ENCODE measurements at places on chromosomes 3 and 15.

DNA sequence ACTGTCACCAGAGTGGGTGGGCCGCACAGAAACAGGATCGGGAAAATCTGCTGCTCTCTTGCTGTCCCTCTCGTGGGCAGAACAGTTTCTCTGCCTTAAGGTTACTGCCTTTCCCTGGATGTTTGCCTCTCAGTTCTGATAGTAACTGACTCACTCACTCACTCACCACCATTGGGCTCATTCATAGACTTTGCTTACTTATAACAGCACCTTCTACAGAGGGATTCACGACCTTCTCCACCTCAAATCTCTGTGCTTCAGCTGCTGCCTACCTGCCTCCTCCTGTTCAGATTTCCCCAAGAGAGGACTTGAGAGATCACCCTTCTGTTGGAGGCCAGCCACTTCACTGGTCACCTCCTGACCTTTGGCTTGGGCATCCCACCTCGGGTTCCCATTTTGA lies 147.7 kb upstream of the ICE2 start:
- DNase-seq: peak; percentile 9

DNA sequence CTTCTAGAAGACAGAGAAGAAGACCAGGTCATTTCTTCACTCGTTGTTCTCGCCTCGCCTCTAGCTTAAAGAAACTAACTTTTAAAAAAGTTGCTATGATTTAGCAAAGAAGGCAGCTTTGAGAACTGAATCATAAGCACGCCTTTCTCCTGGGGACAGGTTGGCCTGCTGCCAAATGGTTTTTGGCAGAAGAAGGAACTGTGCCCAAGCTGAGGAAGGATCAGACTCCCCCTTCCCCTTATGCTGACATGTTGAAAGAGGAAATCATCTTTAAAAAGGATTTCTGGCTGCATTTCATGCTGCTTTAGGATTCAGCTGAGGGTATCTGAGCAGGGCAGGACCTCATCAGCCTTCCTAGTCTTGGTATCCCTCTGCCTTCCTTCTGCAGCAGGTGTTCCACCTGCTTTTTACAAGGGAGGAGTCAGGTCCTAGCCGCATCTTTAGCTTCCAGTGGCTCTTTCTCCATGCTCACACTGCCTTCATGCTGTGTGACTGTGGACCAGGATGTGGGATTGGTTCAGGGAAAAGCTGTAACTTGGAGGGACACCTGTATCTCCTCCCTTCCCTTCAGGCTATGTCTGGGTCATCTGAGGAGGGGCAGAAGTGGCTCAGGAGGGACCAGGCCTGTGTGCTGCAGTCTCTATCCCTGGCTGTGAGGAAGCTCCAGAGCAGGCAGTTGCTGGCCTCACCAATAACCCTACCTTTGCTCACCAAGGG lies 34.1 kb upstream of the HACD2 start:
- peak; percentile 45 for DNase-seq

DNA sequence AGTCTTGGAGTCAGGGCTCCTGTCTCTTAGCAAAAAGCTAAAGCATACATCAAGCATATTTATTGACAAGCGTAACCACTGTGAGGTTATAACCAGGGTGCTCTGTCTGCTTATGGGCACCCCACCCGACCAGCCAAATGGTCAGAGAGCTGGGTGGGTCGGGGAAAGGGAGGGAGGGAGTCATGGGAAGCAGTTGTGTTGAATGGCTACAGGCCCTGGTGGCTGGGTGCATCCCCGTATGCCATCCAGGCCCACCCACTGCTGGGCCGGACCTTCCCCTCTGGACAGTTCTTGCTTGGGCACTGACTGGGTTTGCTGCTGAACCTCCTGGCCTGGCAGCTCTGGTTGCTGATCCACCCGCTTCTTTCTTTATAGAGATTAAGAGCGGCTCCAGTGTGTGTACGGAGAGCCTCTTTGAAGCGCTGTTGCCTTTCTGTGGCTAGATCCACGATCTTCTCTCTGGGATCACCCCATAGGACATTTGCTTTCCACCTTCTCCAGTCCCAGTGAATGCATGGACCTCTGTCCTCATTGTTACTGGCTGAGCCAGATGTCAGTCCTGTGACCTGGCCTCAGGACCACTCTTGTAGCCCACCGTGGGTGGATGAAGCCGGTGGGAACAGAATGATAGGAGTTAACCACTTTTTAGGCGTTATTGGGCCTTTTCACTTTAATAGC lies 59.6 kb downstream of the SMAD3 start:
- peak; percentile 88 for DNase-seq

DNA sequence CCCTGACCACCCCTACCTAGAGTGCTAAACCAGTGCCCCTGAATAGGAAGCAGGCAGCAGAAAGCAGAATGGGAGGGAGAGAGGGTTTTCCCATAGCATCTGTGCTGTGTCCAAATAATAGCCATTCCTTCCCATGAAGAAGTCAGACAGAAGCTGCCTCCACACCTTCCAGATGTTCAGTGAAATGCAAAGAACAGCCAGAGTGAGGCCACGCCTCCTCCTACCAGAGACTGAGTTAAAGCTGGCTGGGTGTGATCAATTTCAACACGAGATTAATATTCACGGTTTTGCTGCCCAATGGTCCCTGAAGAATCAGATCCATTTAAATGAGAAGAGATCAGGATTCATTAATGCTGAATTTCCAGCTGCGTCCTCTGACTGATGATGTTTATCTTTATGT lies 111.8 kb downstream of the SRGAP3 start:
- no peak for DNase-seq

Measured in Daoy (cell line).